ENCODE measurements at places on chromosomes 4 and X.

DNA sequence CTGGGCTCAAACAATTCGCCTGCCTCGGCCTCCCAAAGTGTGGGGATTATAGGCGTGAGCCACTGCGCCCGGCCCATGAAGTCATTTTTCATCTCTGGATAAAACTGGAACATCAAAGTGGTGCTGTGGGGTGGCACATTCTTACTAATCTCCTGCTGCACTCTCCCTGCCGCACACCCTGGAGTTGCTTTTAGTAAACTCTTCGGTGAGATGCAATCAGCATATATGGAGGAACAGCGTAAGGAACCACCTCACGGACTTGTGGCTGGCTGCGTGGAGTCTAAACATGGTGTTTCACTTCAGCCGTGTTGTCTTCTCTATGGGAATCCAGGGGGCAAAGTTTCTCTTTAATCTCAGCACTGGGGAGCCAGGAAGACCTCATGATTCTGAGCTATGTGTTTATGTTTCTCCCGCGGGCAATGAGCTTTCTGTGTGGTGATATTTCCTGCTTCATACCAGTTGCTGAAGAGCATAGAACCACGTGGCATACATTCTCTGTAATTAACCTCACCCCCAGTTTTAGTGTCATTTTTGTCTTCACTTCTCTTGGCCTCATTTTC, 2.1 kb upstream of the RHOH start:
- DNase-seq, result no peak

DNA sequence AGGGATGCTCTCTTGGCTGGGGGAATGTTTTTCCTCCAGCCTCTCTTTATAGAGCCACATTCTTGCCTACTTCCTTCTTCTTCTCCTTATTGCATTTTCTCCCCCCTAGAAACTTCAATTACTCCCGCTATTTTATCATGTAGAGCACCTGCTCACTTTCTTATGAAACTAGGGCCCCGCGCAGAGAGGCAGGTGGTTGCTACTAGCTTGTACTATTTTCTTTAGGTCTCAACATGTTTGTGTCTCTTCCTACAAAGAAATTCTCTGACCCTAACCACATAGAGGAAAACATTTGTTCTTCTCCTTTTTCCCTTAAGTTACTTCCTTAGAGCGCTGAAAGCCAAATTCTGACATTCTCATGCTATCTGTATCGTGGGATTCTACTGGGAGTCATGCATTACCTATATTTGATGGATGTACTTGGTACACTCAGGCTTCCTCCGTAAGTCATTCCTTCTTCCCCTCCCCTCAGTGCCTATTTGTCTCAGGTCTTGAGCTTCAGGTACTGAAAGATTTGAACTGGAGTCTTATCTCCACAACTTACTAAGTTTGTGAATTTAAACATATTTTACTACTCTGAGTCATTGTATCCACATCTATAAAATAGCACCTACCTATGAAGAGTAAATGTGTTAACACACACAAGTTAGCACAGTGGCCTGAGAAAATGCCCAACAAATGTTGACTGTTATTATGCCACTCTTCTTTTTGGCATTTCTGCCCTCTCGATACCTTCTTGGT, 159.1 kb upstream of the LEF1 start:
- no peak for DNase-seq

DNA sequence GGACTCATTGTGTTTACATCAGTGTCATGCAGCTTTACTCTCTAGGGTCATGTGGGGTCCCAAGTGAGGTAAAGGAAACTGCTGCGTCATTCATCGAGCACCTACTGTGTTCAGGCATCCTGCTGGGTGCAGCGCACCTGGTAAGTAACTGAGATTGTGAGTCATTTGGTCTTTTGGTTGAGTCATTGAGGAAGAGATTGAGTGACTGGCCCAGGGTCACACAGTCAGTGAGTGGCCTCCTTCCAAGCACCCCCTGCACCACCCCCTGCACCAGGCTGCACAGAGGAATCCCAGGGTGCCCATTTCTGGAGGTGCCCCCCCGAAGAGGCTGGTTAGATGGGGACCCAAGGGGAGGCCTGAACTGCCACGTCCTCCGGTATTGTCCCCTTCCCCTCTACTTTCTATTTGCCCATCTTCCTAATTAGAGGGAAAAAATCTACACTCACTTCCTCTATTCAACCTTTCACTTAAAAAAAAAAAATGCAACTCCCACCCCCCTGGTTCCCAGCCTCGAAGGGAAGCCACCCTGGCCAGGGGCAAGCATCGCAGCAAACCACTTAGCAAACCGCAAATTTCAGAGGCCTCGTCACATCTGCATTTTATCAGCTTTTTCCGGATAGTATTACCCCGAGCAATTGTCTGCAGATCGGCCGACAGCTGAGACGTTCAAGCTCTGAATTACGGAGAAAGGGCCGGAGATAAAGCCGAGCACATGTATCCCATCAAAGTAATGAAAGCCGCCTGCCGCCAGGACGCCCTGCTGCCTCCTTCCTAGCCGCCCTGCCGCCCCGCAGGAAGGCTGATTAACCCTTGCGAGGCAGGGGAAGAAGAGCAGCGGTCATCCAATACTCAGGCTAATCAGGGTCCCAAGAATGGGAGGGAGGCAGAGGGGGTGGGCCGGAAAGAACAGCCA, 96.3 kb upstream of the MSX1 start:
- no peak for DNase-seq

- no peak for DNase-seq
Measured at GRCh38 chr4:37748485-37748884, 62.3 kb upstream of the RELL1 start.

DNA sequence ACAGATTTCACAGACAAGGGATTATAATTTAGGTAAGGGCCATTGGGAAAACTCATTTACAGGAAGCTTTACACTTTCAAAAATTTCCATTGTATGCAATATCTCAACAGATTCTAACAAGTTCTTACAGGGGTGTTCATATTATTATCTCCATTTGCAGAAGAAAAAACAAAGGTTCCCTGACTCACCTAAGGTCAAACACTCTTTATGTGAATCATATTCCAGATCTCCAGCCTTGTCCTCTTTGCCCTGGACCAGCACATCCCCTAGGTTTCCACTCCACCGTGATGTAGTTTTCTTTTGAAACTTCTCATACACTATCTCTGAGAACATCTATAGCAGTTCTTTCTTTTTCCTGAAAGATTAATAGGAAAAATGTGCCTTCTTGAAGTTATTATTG, 96.4 kb upstream of the HS3ST1 start:
- DNase-seq, result no peak

- DNase-seq, result no peak
Measured at GRCh38 chrX:123617007-123617406, 115.8 kb downstream of the THOC2 start.

DNA sequence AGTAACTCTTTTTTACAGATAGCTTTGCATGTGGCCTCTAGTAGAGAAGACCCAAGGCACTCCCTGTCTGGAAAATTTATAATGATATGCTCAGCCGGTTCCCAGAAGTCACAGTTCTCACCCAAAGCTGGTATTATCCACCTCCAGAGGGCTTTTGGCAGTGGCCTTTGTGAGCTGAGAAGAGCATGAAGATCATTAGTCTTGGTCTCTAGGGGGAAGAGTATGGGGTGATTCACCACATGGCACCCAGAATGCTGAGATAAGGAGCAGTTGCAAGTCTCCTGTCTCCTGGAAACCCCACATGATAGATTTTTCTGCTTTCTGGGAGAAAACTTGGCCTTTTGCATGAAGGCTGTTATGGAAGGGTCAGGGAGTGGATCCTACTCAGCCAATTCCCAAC, 75.4 kb upstream of the PRPS1 start:
- DNase-seq, result no peak
